ENCODE measurements at places on chromosomes 12 and 14. TPM values are rescaled to one million over a fixed set of nuclear protein-coding genes. Genes with fewer than 3 reads are reported as not detected.

- no peaks in the 10 kb centered on the region for H3K4me1 ChIP-seq
- DNase-seq: no peak
- no peaks in the 10 kb centered on the region for H3K36me3 ChIP-seq
- H3K4me3 ChIP-seq: no peak overlapping the region
- H3K27ac ChIP-seq: no peak overlapping the region
- no peaks in the 10 kb centered on the region for H3K27me3 ChIP-seq
Measured at GRCh38 chr12:119565404-119565803, 28.2 kb upstream of the TMEM233 start.

DNA sequence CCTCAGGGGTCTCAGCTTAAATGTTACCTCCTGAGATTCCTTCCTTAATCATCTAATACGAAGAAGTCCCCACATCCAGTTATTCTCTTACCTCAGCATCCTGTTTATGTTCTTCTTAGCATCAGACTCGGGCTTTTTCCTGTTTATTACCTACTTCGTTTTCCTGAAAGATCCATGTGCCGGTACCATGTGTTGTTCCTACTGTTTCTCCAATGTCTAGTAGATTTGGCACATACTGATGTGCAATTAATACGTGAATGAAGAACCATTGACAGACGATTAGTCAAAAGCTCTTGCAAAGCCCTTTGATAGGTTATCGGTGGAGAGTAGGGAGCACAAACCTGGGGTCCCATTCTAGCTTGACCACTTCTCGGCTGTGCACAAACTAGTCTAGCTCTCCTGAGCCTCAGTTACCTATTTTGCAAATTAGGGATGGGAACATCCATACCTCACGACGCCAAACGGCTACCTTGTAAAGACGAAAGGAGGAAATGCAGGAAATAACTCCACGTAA, 735 bp upstream of the MAPKAPK5 start:
- H3K4me3 ChIP-seq: peak overlapping the region; percentile 59
- no peaks in the 10 kb centered on the region for H3K27me3 ChIP-seq
- DNase-seq: no peak
- H3K27ac ChIP-seq: peak overlapping the region; percentile 99

DNA sequence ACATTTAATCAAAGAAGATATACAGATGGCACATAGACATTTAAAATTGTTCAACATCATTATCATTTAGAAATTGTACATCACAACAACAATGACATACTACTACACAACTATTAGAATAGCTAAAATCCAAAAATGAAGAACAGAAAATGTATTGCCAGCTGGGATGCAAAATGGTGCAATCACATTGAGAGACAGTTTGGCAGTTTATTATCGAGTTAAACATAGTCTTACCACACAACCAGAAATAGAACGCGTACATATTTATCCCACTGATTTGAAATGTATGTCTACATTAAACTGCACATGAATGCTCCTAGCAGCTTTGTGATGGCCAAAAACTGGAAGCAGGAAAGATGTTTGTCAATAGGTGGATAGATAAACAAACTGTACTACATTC, 791.5 kb upstream of the MGAT4C start:
- H3K4me3 ChIP-seq: no peak overlapping the region
- H3K27me3 ChIP-seq: no peaks in the 10 kb centered on the region
- no peaks in the 10 kb centered on the region for H3K4me1 ChIP-seq
- no peaks in the 10 kb centered on the region for H3K36me3 ChIP-seq

DNA sequence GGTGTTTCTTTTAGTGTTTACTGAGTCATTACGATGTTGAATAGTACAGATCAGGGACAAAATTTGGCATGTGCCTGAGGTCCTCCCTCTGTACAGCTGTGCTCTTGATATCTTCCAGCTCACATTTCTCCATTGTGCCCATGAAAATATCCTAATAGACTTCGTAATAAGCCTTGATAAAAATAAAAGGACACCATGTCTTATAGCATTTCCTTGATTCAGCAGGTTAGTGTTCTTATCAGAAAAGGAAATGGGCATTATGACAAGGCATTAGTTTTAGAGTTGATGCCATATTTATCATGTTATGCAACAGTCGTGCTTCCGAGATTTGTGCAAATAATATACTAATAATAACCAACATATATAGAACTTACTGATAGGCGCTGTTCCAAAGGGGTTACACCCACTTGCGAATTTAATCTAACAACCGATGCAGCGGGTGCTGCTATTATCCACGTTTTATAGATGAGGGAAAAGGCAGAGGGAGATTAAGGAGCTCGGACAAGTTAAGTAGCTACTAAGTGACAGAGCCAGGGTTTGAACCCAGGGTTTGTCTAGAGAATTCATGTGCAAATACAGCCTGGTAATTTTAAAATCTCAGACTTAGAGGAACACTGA, 15.1 kb upstream of the WNK1 start:
- no peaks in the 10 kb centered on the region for H3K36me3 ChIP-seq
- H3K4me3 ChIP-seq: no peak overlapping the region
- no peaks in the 10 kb centered on the region for H3K4me1 ChIP-seq
- no peak overlapping the region for H3K27ac ChIP-seq
- no peaks in the 10 kb centered on the region for H3K27me3 ChIP-seq

- no peaks in the 10 kb centered on the region for H3K27me3 ChIP-seq
- peaks cover 8% of the 10 kb centered on the region for H3K4me1 ChIP-seq
- DNase-seq: no peak
- no peak overlapping the region for H3K27ac ChIP-seq
Measured at GRCh38 chr14:101046071-101046470, 142.5 kb upstream of the RTL1 start.

DNA sequence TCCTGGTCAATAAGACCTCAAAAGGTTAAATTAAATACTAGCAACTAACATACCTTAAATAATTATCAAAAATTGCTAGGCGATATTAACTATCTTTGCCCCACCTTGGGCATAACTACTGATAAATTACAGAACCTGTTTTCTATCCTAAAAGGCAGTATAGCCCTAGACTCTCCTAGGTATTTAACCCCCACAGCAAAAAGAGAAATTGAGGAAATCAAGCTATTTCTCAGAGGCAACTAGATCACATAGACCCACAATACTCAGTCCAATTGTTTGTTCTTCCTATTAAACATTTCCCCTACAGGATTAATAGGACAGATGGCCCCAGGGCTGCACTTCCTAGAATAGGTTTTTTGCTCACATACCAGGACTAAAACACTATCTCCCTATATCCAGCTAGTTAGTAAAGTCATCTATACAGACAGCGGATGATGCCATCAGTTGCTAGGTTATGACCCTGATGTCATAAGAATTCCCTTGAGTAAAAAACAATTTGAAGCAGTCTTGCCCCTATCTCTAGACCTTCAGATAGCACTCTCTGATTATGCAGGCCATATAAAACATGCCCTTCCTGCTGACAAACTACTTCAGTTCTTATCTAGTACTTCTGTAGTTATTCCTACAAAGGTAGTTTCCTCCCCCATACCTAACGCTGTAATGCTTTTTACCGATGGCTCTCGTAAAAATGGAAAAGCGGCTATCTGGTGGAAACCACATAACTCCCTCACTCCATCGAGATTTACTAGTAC, 118.4 kb downstream of the PPHLN1 start:
- H3K27me3 ChIP-seq: no peaks in the 10 kb centered on the region
- DNase-seq: no peak
- H3K4me1 ChIP-seq: no peaks in the 10 kb centered on the region
- no peak overlapping the region for H3K4me3 ChIP-seq

DNA sequence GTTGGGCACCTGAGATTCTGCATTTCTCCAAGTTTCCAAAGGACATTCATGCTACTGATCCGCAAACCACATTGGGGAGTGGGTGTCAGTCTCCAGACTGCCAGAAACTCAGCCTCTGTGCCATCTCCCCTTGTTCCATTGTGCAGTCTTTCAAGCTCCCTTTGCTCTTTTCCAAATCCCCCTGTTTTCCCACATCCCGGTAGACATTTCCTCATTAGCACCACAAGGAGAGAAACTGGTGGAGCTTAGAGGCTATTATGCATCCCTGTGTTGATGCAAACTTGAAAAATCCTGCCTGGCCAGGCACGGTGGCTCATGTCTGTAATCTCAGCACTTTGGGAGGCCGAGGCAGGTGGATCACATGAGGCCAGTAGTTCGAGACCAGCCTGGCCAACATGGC, 10.7 kb downstream of the CCDC63 start:
- no peak overlapping the region for H3K27ac ChIP-seq
- H3K36me3 ChIP-seq: no peaks in the 10 kb centered on the region
- no peak for DNase-seq
- no peak overlapping the region for H3K4me3 ChIP-seq
- no peaks in the 10 kb centered on the region for H3K4me1 ChIP-seq

DNA sequence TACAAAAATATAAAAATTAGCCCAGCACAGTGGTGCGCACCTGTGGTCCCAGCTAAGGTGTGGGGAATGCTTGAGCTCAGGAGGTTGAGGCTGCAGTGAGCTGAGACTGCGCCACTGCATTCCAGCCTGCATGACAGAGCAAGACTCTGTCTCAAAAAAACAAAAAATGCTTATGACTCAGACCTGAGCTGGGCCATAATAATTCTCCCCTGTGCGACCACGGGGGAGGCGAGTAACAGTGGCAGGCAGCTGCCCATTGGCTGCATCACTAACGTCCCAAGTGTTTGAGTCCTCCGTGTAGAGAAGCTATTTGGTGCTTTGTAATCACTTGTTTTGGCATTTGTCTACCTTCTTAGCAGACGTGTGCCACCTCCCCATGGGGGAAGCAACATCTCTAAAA, 24.9 kb downstream of the PSMC1 start:
- H3K4me3 ChIP-seq: no peak overlapping the region
- H3K27me3 ChIP-seq: no peaks in the 10 kb centered on the region
- no peaks in the 10 kb centered on the region for H3K36me3 ChIP-seq
- DNase-seq: no peak
- no peak overlapping the region for H3K27ac ChIP-seq

DNA sequence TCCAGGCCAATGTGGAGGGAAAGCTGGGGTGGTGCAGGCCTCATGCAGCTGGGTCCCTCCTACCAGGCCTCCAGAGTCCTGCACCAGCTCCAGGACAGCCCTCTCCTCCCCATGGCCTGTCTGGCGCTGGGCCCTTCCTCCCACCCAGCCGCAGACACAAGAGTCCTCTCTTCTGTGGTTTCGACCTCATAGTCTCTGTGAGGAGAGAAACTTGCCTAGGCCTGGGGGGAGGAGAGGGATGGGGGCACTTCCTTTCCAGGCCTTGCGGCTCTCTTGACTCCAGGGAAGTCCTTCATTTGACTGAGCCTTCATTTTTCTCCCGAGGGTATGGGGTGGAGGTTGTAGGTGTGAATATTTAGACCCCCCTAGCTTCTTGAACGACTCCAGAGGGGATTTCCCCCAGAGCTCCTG, 2.3 kb downstream of the MMP14 start:
- no peaks in the 10 kb centered on the region for H3K27me3 ChIP-seq
- H3K4me3 ChIP-seq: peak overlapping the region; percentile 89
- H3K4me1 ChIP-seq: peaks cover 15% of the 10 kb centered on the region
- peak; percentile 40 for DNase-seq
- H3K27ac ChIP-seq: peak overlapping the region; percentile 98

DNA sequence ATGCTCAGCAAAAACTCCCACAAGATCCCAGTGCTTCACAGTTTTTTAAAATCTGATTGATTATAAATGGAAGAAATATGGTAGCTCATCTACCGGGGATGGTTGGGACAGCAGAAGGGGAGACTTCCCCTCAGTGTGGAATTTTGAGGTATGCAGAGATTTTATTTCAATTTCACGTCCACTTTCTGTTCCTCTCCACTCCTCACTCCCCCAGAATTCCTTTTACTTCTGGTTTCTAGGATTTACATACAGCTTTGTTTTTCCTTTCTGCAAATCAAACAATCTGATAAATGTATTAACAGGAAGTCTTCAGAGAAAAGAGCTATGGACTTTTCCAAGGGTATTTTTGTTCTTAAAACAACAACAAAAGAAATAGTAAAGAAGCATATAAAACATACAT, 181.5 kb upstream of the ARHGAP5 start:
- H3K4me1 ChIP-seq: peaks cover 15% of the 10 kb centered on the region
- H3K27me3 ChIP-seq: no peaks in the 10 kb centered on the region

- no peaks in the 10 kb centered on the region for H3K4me1 ChIP-seq
- DNase-seq: no peak
- H3K4me3 ChIP-seq: no peak overlapping the region
- H3K27ac ChIP-seq: no peak overlapping the region
Measured at GRCh38 chr12:100920493-100920892, 125.9 kb downstream of the ANO4 start.

DNA sequence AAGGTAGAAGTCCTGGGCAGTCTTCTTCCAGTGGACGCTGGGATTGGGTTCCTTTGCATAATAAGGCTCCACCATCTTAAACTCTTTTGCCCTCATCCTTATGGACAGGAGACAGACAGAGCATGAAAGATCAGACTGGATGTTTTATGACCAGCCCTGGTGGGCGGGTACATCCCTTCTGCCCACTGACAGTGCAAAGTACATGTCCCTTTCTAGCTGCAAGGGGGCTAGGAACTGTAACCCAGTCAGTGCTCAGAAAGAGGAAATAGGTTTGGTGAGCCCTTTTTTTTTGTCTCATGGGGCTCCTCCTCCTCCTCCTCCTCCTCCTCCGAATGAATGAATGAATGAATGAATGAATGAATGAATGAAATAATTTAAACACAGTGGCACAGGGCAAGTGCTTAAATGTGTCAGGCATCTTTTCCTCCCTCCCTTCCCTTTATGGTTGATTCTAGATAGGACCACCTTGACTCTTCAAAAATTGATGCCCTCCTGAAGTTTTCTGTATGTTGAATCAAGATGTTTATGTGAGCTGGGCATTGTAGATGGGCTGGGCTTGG, 36.4 kb upstream of the HNF1A start:
- DNase-seq: no peak
- H3K27me3 ChIP-seq: no peaks in the 10 kb centered on the region
- no peak overlapping the region for H3K27ac ChIP-seq
- no peak overlapping the region for H3K4me3 ChIP-seq

Gene CLEC4D
- total RNA-seq: not detected

Gene PMEL
- total RNA-seq: 15.3 TPM

Gene GDF3
- total RNA-seq: not detected

Gene KLRC1
- total RNA-seq: not detected

Gene PLEKHD1
- total RNA-seq: not detected

Gene LYZ
- total RNA-seq: 282 TPM

Gene ABCC9
- total RNA-seq: 10.0 TPM

Gene LIN7A
- 9.9 TPM for total RNA-seq

Gene CCDC196
- not detected for total RNA-seq
